H9 (cell line): ENCODE measurements at places on chromosomes 12 and 14. TPM values are rescaled to one million over a fixed set of nuclear protein-coding genes. Genes with fewer than 3 reads are reported as not detected.

GRCh38 chr12:24822121-24822899, 126.6 kb downstream of the BCAT1 start:
- H3K27me3 ChIP-seq = no peaks in the 10 kb centered on the region
- peaks cover 37% of the 10 kb centered on the region; the same call in 2 of the 3 replicates for H3K36me3 ChIP-seq

- peaks cover 2% of the 10 kb centered on the region; the same call in 1 of the 2 replicates for H3K4me1 ChIP-seq
- H3K36me3 ChIP-seq = no peaks in the 10 kb centered on the region
- H3K27ac ChIP-seq = no peak overlapping the region
- DNase-seq = no peak
- H3K27me3 ChIP-seq = no peaks in the 10 kb centered on the region
- no peak overlapping the region for H3K4me3 ChIP-seq
These were observed 17.5 kb downstream of the GRIP1 start for GRCh38 chr12:66661357-66661756.

DNA sequence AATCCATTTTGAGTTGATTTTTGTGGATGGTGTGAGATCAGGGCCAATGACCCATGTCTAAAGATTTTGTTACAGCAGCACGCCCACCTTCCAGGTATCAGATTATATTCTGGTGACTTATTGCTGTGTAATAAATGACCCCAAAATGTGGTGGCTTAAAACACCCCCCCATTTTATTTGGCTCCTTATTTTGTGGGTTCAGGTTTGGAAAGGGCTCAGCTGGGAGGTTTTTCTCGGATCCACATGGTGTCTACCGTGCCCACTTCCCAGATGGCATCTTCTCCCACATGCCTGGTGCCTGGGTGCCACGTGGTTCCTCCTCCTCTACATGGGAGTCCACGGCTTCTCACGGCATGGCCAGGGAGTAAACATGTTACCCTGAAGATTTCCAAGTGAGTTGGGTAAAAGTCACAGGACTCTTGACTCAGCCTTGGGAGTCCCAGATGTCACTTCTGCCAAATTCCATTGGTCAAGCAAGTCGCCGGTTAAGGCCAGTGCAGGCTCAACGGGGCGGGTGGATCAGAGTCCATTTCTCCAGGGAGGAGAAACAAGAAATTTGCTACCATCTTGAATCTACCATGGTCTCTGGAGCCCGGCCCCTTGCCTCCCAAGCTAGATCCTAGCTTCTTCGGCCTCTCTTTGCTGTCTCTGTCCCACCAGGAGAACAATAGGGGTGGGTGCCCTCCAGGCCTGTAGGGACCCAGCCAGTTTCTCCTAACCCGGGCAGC, 214.3 kb downstream of the KIF26A start:
- H3K27me3 ChIP-seq = no peaks in the 10 kb centered on the region
- H3K27ac ChIP-seq = no peak overlapping the region
- H3K4me3 ChIP-seq = no peak overlapping the region
- no peaks in the 10 kb centered on the region for H3K4me1 ChIP-seq
- peak; percentile 9 for DNase-seq
- no peaks in the 10 kb centered on the region for H3K36me3 ChIP-seq

DNA sequence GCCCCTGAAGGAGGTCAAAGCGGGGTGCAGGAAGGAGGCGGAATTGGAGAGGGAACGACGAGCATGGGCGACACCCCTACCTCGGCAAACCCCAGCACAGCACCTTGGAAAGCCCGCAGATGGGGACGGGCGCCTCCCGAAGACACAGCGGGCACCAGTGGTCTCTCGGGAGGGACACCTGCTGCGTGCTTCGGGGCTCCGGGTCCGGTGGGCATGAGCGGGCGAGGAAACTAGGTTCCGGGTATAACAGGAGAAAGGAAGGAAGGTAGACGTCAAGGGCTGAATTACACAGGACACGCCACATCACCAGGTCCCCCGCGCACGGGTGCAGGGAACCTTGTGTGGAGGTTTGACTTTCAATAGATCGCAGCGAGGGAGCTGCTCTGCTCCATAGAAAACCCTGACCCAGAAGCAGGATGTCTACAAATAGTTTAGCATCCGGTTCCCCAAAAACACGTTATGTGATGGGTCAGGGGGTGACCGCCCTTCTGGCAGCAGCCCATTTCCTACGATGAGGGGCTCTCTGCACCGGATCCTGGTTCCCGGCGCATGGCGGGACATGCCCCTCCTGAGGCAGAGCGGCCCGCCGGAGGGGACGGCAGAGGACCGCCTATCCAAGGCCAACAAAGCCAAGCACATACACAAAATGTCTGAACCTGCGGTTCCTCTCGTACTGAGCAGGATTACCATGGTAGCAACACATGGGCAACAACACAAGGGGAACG, 196.9 kb downstream of the ALG10 start:
- no peaks in the 10 kb centered on the region for H3K27me3 ChIP-seq
- no peak overlapping the region for H3K27ac ChIP-seq

GRCh38 chr14:69635981-69636639, 24.7 kb downstream of the SUSD6 start:
- H3K36me3 ChIP-seq = peaks cover 5% of the 10 kb centered on the region
- no peak for DNase-seq
- peaks cover 16% of the 10 kb centered on the region; the same call in 1 of the 2 replicates for H3K4me1 ChIP-seq

- no peaks in the 10 kb centered on the region for H3K36me3 ChIP-seq
- DNase-seq = no peak
- no peaks in the 10 kb centered on the region for H3K27me3 ChIP-seq
- H3K4me3 ChIP-seq = no peak overlapping the region
- no peak overlapping the region for H3K27ac ChIP-seq
These were observed 5.5 kb downstream of the CNTN1 start for GRCh38 chr12:40697566-40698259.

GRCh38 chr14:104968153-104968527, 10.0 kb downstream of the AHNAK2 start:
- H3K4me1 ChIP-seq = peaks cover 3% of the 10 kb centered on the region; the same call in 1 of the 2 replicates
- no peaks in the 10 kb centered on the region for H3K36me3 ChIP-seq
- DNase-seq = peak; percentile 69
- no peaks in the 10 kb centered on the region; the same call in 1 of the 2 replicates for H3K27me3 ChIP-seq
- H3K27ac ChIP-seq = no peak overlapping the region

- no peak overlapping the region for H3K27ac ChIP-seq
- H3K27me3 ChIP-seq = no peaks in the 10 kb centered on the region
- H3K4me3 ChIP-seq = no peak overlapping the region
- DNase-seq = no peak
- H3K36me3 ChIP-seq = 0 out of 3 replicates have a peak, but pooled peaks cover 1% of the 10 kb centered on the region
These were observed 357.2 kb downstream of the BMP4 start for GRCh38 chr14:53599221-53599945.

DNA sequence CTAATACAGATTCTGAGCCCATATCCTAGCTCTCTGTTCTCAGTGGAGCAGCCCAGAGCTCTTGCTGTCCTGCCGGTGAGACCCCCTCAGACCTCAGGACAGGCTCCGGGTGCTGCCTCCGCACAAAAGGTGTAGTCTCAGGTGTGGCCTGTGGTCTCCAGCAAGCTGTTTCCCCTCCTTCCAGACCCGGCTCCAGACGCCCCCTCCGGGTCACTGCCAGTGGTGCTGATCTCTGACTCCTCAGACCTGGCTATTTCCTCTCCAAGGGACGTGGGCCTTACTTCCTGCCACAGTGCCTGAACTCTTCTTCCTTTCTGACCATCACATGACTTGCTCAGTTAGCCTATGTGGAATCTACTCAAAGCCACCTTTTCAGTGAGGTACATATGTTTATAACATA, 337.5 kb downstream of the GLT1D1 start:
- DNase-seq = peak; percentile 91
- H3K36me3 ChIP-seq = peaks cover 5% of the 10 kb centered on the region
- no peaks in the 10 kb centered on the region for H3K27me3 ChIP-seq
- no peaks in the 10 kb centered on the region for H3K4me1 ChIP-seq
- H3K27ac ChIP-seq = no peak overlapping the region

DNA sequence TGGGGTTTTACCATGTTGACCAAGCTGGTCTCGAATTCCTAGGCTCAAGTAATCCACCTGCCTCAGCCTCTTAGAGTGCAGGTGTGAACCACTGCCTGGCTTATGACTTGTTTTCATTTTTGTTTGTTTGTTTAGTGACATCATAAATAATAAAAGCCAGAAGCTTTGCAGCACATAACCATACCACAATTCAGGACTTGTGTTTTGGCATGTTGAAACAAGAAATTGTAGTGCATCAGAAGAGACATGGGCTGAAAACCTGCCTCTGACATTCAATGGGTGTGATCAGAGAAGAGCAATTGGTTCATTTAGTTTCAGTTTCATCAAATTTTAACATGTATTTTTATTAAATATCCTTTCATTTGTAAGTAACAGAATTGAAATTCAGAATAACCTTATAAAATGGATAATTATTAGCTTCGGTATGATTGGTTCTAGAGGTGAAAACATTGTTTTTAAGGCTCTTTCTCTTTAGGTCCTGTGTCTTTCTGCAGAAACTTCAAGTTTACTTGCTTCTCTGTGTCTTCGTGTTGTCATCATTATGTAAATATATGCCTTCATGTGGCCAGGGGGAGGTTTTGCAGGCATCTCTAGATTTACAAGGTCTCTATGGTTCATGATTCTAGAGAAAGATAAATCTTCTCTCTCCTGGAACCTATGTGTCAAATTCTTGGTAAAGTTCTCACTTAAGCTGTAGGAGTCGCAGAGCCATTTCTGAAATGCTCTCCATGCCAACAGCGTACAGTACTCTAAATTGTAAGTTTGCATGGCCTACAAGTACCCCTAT, 312.0 kb downstream of the KCNC2 start:
- H3K27ac ChIP-seq = no peak overlapping the region
- no peaks in the 10 kb centered on the region for H3K4me1 ChIP-seq
- no peaks in the 10 kb centered on the region for H3K27me3 ChIP-seq
- no peak overlapping the region for H3K4me3 ChIP-seq
- no peaks in the 10 kb centered on the region for H3K36me3 ChIP-seq

DNA sequence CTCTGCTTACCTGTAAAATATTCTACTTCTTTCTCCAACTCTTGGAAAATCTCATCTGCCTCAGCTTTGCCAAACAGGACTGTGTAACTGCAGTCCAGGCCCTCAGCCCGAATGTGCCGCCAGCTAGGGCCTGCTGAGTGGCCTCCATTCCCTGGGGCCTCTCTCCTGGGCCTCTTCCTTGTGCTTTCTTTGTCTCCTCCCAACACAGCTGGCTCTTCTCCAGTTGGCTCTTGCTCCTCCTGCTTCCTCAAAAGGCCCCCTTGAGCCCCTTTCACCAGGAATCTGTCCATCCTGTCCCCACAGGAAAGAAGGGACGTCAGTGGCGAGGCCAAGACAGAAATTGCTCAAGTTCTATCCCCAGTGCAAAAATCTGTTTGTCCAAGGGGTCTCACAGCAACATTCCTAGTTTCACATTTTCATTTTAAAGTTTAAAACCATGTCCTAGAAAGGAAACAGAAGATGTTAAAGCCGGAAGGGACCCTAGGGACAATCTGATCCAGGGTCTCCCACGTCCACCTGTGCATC, 713 bp downstream of the ALKBH2 start:
- no peaks in the 10 kb centered on the region for H3K27me3 ChIP-seq
- H3K4me3 ChIP-seq = peak overlapping the region; percentile 62
- peaks cover 12% of the 10 kb centered on the region for H3K36me3 ChIP-seq
- no peak for DNase-seq

GRCh38 chr12:4417936-4418335, 27.7 kb downstream of the FGF6 start:
- no peaks in the 10 kb centered on the region for H3K27me3 ChIP-seq
- no peak for DNase-seq
- H3K4me1 ChIP-seq = no peaks in the 10 kb centered on the region
- H3K4me3 ChIP-seq = no peak overlapping the region

GRCh38 chr12:851913-852312, 97.6 kb downstream of the RAD52 start:
- no peaks in the 10 kb centered on the region for H3K27me3 ChIP-seq
- no peaks in the 10 kb centered on the region for H3K4me1 ChIP-seq
- H3K4me3 ChIP-seq = no peak overlapping the region
- no peak overlapping the region for H3K27ac ChIP-seq

DNA sequence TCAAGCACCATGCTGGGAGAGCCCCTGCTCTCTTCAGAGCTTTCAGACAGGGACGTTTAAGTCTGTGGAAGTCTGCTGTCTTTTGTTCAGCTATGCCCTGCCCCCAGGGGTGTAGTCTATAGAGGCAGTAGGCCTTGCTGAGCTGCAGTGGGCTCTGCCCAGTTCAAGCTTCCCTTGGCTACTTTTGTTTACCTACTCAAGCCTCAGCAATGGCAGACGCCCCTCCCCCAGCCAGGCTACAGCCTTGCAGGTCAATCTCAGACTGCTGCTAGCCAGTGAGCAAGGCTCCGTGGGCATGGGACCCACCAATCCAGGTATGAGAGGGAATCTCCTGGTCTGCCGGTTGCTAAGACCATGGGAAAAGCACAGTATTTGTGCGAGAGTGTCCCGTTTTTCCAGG, 37.4 kb upstream of the C12orf71 start:
- peak; percentile 58 for DNase-seq
- H3K27me3 ChIP-seq = no peaks in the 10 kb centered on the region
- H3K36me3 ChIP-seq = no peaks in the 10 kb centered on the region; the same call in 2 of the 3 replicates
- H3K4me3 ChIP-seq = no peak overlapping the region

DNA sequence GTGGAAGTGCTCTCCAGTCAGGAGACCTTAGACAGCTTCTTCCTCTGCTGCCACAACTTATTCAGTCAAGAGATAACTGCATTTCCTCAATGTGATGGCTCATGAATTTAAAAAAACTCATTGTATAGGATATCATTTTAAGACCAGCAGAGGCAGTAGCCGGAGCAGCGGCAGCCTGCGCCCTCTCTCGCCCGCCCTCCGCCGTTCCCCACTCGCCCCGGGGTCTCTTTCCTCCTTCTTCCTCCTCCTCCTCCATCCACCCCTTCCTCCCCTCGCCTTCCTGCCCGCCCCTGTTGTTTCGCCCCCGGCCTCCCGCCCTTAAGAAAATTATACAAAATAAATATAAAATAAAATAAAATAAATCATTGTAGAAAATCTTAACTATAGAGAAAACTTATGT, 687.6 kb downstream of the FLRT2 start:
- no peaks in the 10 kb centered on the region; the same call in 1 of the 2 replicates for H3K4me1 ChIP-seq
- H3K4me3 ChIP-seq = no peak overlapping the region
- H3K36me3 ChIP-seq = no peaks in the 10 kb centered on the region
- peak; percentile 51 for DNase-seq
- H3K27ac ChIP-seq = no peak overlapping the region
- H3K27me3 ChIP-seq = no peaks in the 10 kb centered on the region

DNA sequence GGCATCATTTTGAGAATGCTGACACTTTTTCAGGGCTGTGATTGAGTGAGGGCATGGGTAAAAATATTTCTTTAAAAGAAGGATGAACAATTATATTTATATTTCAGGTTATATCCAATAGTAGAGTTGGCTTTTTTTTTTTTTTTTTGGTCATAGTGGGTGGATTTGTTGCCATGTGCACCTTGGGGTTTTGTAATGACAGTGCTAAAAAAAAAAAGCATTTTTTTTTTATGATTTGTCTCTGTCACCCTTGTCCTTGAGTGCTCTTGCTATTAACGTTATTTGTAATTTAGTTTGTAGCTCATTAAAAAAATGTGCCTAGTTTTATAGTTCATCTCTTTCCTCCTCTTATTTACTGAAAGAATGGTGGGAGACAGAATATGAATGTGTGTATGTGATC, 1.4 kb upstream of the RAB5B start:
- no peak overlapping the region; the same call in 1 of the 2 replicates for H3K4me3 ChIP-seq
- H3K27me3 ChIP-seq = no peaks in the 10 kb centered on the region
- H3K36me3 ChIP-seq = peaks cover 47% of the 10 kb centered on the region

The LRRC43 gene
- 0.46 and 0.53 TPM in 2 replicates for total RNA-seq

The PRORP gene
- total RNA-seq = 37.7 and 43.3 TPM in 2 replicates

The ADCK1 gene
- 11.8 and 12.2 TPM in 2 replicates for total RNA-seq

The JDP2 gene
- 22.8 and 24.7 TPM in 2 replicates for total RNA-seq

The ASB2 gene
- 0.35 and 1.3 TPM in 2 replicates for total RNA-seq

The ADCY6 gene
- total RNA-seq = 30.2 and 31.1 TPM in 2 replicates

The B4GALNT1 gene
- total RNA-seq = 2.3 and 2.6 TPM in 2 replicates

The MGAT4C gene
- total RNA-seq = 1.3 and 2.1 TPM in 2 replicates

The WNT5B gene
- 0.61 and 1.5 TPM in 2 replicates for total RNA-seq

The RNASE11 gene
- not detected in 2 replicates for total RNA-seq
